Activated effector memory CD4-positive, alpha-beta T cell treated with Interleukin-2 at 50 U/mL for 16 hours (primary cell): ENCODE measurements at places on chromosomes 2 and 18.

- DNase-seq = no peak
These were observed 1257.0 kb upstream of the GYPC start for GRCh38 chr2:125398738-125399524.

DNA sequence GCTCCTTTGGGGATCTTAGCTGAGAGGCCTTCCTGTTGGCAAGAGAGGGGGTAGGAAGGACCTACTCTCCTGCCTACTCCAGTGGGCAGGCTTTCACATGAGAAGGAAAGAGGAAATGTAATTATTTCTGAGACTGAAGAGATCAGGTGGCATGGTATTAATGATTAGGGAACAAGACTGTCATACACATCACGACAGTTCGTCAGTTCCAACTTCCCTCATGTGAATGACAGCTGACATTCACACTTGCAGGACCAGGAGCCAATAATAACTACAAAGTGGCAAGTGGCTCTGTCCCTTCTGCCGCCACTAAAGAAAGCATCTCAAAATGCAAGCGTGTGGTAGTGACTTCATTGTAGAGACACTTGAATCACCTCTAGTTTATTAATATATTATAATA lies 90.0 kb downstream of the ZCCHC2 start:
- no peak for DNase-seq

- no peak for DNase-seq
These were observed 67.5 kb upstream of the BZW1 start for GRCh38 chr2:200744201-200744602.

- DNase-seq = no peak
These were observed 196.7 kb upstream of the SIX2 start for GRCh38 chr2:45205985-45206384.

DNA sequence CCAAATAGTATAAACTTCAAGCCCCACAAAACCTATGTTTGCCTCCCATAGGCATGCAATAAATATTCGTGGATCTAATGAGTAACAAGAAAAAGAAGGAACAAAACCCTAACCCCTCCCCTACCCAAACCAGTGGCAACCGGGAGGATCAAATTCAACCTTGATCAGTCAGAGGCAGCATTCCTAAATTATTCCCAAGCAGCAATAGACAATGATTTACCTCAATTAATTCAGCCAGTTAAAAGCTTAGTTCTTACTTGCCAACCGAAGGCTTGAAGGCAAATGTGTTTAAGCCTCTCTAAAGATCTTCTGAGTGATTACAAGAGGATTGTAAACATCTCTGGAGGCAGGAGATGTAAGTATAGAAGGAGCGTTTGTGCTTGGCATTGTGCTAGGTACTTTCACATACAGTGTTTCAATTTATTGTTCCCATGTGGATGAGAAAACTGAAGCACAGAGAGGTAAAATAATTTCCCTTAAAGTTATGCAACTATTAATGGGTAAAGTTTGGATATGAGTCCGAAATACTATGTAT lies 197.7 kb downstream of the MTX2 start:
- DNase-seq = no peak

- no peak for DNase-seq
These were observed 58.3 kb downstream of the BCL11A start for GRCh38 chr2:60495041-60495625.

- DNase-seq = no peak
These were observed 353.9 kb downstream of the CYRIA start for GRCh38 chr2:16311521-16312440.

GRCh38 chr2:172790404-172790803 lies 54.8 kb downstream of the RAPGEF4 start:
- DNase-seq = no peak

DNA sequence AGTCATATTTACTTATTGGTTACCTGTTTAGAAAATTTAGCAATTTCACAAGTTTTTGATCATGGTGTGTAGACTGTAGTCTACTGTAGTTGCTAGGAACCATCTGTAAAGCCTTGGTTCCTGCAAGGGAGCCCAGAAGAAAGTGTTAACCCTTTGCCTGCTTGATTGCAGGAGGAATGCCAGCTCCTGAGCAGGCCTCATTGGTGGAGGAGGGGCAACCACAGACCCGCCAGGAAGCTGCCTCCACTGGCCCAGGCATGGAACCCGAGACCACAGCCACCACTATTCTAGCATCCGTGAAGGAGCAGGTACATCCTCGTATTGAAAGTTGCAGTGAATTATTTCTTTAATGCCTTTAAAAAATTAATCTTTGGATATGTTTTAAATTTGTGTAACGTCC lies 76.3 kb downstream of the PKP4 start:
- DNase-seq = no peak

- no peak for DNase-seq
These were observed 189.7 kb upstream of the REV1 start for GRCh38 chr2:99679518-99679917.

GRCh38 chr18:75003764-75004690 lies 204.9 kb downstream of the PTGR3 start:
- DNase-seq = no peak

DNA sequence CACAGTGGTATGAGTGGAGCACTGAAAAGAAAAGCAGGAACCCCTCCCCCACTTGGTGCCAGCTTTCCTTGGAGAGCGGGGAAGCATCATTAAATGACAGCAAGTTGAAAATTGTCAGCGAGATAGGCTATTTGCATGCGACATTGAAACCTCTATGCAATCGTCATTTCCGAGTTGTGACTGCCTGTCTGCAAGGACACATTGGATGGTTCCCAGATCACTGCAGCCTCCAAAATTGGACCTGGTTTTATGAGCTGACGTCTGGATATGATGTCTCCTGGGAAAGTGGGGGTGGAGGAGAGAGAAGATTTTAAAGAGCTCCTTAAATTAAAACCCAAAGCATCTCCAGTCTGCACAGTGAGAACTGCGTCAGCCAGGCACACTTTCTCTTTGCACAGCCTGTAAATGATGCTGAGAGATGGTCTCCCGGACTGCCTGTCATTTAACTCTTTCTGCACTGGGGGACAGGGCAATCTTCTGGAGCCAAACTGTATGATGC lies 57.8 kb upstream of the KIF5C start:
- no peak for DNase-seq

DNA sequence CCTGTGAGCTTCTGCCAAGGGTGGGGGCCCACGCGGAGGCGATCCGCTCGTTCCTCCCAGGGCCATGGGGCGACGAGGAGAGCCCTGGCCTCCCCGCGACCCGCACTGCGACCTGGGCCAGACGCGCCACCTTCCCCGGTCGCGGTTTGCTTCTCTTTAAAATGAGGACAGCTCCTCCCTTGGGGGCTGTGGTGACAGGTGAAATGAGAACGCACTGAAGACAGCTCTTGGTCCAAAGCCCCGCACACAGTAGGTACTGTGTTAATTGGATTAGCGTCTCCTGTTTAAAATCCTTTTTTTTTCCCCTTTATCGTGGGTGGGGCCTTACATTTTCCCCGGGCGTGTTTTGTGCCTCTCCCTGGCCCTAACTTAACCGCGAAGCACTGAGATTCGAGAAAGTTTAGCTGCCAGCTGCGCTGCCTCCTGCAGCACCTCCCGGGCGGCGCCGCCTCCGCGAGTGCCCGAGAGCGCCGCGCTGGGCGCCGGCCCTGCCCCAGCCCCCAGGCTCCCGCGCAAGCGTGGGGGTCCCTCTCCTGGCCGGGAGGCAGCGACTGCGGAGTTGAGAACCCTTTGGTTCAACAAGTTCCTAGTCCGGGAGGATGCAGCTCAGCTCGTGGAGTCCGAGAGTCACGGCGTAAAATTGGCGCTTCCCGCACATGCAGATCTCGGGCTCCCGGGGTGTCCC lies 1.1 kb downstream of the HPCAL1 start:
- peak; percentile 36 for DNase-seq
